Pancreas (tissue), 10 donors: ENCODE measurements at places on chromosomes 13 and 19.

DNA sequence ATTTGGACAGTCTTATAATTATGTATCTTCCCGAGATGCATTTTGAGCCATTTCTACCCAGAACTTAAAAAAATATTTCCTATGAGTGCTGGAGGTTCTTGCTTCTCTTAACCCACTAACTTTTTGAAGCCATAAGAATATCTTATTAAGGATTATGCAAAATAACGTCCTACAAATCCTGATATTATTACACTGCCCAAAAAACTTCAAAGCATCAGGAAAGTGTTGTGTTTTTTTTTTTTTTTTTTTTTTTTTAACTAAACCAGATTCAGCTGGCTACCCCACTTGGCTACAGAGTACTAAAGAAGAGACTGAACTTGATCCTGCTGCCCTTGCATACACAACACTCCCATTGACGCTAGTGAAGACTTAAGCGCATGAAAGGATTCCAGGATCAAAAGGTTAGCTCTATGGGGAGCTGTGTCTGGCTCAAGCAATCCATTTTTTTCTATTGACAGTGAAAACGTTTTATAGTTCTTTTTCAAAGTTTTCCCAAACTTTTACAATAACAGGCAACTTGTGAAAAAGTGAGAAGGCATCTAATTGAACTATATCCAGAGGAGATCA lies 141.4 kb downstream of the KCNRG start:
- DNase-seq: no peak

GRCh38 chr13:20424949-20425348 lies 100.7 kb downstream of the CRYL1 start:
- DNase-seq: no peak

- DNase-seq: no peak
Observed at GRCh38 chr13:46672338-46673090, 119.5 kb downstream of the LRCH1 start.

DNA sequence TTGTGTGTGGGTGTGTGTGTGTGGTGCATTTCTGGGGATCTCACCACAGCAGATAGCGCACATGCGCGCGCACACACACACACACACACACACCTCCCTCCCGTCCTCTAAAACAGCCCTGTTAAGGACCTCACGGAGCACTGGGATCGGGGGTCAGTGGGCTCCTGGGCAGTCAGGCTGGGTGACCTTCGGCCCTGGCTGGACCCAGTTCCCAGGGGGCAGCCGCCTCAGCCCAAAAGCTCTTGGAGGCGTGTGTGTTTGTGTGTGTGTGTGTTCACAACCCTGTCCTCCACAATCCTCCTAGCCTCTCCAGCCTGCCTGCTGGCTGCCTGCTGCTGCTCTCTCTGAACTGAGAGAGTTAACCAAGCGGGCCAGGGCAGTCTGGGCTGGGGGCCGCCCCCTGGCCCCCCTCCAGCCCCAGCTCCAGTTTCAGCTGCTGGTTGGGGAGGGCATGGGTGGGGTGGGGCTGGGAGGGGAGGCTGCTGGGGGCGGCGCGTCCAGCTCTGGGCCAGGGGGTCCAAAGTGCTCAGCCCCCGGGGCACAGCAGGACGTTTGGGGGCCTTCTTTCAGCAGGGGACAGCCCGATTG lies at the start of gene FXYD1:
Gene FXYD1, plus strand, starts transcription at position 520 of the 588 bp plus-strand sequence. CDS start 1,256 bp downstream, outside the sequence.
- DNase-seq: no peak

GRCh38 chr19:36152352-36153091 lies at the start of gene COX7A1:
TSS of gene COX7A1 (minus strand) at chr19:36152447. CDS start at chr19:36152407, 40 bp downstream.
- peak; percentile 43 for DNase-seq
